ENCODE measurements at places on chromosomes 5 and 9.

GRCh38 chr5:35120715-35121114 lies 73.0 kb upstream of the AGXT2 start:
- no peak for DNase-seq

DNA sequence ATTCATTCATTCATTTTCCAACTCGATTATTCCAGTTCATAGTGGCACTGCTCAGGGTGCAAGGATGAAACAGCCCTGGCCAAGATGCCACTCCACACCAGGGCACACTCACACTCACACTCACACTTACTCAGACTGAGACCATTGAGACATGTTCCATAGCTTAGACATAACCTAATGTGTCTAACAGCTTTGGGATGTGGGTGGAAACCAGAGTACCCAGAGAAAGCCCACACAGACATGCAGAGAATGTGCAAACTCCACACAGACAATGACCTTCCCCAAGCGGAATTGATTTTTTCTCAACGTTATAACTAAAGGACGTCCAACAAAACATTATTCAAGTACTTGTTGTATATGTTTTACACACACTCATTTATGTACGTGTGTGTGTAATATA lies 1363.5 kb downstream of the EFNA5 start:
- DNase-seq = no peak

- DNase-seq = no peak
Measured at GRCh38 chr5:94440015-94440414, 178.4 kb downstream of the KIAA0825 start.

DNA sequence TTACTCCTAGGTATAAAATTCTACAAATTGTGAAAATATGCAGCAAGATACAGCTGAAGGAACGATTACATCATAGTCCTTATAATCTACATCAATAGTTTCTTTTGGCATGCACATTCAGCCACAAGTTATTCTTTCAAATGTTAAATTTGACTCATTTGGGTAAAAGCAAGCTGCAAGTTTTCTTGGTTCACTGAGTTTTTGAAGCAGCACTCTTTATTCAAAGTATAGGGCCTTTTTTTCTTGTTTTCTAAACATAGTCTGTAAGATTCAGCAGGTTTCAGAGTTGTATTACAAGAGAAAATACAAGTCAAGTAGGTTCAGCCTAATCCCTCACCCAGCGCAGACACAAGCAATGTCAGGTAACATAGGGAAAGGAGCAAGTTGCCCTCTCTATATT lies 981.5 kb downstream of the PTPRD start:
- no peak for DNase-seq

DNA sequence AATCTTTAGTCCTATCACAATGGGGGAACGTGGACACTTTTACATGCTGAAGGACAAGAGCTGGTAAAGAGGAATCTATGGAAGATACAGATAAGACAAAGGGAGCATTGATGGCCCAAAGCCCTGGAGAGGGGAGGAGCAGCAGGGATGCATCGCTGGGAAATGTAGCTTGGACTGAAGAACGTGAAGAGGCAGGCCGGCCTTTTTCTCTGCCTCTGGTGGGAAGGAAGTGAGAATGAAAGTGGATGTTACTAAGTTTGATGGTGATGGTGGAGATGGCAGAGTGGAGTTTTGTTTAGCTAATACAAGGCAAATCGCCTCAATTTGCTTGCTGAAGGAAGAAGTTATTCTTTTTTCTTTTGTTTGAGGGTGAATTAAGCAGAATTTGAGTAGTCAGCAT lies 124.6 kb upstream of the TAF11L2 start:
- no peak for DNase-seq
